ENCODE measurements at places on chromosomes 4 and X.
A peak's percentile ranks its signal among the peaks of the same experiment; 100 is the strongest.

DNA sequence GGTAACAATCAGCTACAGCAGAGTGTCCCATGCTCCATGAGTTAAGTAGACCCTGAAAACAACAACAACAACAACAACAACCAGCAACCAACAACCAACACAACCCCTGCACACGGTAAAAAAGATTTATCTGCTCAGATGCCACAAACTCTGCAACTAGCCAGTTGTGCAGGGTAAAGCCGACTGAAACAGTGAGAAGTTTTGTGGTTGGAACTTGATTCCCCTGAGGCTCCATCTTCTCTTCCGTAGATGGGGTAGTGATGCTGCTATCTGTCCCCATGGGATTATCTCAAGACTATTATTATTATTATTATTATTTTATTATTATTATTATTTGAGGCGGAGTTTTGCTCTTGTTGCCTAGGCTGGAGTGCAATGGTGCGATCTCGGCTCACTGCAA is 50.6 kb upstream of the RAPGEF2 start:
- DNase-seq = no peak

DNA sequence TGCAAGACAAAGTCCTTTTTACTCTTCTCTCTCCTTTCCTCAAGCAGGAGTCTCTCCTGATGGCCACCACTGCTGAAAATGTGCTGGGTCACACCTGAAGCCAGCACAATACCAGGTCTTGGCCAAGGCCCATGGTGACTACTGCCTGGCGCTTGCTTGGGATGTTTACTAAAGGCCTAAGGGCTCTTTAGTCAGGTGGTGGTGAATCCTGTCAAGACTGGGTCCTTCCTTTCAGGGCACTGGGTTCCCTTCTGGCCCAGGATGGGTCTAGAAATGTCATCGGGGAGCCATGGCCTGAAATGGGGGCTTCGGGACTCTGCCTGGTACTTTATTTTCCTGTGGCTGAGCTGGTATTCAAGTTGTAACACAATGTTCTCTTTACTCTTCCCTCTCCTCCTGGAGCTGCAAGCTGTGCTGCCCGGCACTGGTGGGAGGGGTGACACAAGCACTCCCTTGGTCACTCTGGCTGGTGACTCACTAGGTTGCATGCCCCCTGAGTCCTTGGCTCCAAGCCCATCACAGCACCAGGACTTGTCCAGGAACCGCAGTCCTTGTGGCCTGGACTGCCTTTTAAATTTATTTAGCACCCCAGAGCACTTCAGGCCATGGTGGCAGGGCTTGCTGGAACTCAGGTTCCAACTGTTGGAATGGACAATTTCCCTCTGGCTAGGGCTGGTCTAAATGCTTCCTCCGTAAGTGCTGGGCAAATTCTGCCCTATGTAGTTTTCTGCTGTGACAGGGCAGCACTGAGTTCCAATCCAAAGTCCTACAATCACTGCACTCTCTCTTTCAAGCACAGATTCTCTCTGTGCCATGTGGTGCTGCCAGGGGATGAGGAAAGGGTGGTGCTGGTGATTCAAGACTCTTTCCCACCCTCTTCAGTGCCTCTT is 11.3 kb downstream of the ARL13A start:
- DNase-seq = no peak

DNA sequence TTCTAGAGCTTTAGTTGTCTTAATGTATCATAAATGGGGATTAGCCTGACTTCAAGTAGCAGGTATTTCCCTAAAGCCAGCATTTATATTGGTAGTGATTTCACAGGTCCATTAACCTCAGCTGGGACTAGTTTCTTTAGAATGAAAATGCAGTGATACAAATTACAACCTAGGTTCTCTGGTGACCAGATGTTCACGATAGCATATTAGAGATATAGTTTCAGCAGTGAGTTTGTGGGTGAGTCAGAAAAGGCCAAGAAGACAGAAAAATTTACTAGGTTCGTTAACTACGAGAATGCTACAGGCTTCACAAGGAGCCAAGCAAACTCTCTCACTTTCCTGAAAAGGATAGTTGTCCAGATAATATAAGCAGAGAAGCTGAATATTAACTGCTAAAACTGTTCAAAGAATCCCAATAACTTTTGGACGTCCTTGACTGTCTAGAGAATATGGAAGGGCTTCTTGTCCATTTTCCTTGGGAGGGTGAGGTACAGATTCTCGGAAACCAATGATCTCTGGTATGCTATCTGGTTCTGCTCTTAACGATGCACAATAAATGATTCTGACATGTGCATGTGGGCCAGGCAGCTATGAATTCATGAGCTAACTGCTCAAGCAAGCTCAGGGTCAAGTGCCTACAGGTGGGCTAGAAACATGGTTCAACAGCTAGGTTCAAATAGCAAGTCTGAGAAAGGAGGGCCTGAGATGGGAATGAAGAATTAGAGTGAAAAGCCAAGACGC is 6.0 kb upstream of the SPCS3 start:
- DNase-seq = no peak

- DNase-seq = no peak
These were observed 228.5 kb downstream of the PTTG2 start for GRCh38 chr4:38188631-38189101.

GRCh38 chr4:73740353-73740778 is at the start of gene CXCL8:
TSS of gene CXCL8 (plus strand) at chr4:73740569. CDS start at chr4:73740659, 90 bp downstream.
- no peak for DNase-seq

- DNase-seq = no peak
These were observed 36.1 kb upstream of the CLDN24 start for GRCh38 chr4:183358215-183358755.

DNA sequence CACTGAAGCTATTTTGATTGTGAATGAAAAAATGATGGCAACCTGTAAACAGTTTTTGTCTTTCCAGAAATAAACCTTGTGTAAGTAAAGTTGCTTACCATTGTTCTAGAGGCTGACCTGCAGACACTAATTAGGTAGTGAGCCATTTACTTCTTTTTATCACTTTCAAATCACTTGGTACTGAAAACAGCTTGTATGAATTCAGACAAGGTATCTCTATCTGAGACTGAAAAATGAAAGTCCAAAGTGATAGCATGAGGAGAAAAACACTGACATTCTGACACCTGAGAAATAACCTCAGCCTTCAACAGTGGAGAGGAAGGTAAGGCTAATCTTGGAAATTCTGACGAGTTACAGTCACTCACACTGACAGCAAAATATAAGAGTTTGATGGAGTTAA is 238.8 kb downstream of the GPC3 start:
- no peak for DNase-seq

DNA sequence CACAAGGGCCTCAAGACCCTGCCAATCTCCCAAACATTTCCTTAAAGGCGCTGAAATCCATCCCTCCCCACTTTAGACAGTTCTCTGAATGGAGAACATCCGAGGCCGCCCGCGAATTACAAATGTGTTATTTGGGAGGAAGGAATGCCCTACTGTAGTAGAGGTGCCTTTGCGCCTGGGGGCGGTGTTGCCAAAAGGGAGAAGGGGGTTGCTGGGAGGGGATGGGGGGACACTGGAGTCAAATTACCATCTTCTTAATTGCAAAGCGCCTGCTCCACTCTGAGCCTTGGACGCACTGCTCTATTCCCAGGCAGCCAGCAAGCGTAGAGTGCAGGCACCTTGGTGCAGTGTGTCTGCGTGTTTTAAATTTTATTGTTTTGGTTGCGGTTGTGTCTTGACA is 2.7 kb downstream of the TMEM255A start:
- DNase-seq = no peak

DNA sequence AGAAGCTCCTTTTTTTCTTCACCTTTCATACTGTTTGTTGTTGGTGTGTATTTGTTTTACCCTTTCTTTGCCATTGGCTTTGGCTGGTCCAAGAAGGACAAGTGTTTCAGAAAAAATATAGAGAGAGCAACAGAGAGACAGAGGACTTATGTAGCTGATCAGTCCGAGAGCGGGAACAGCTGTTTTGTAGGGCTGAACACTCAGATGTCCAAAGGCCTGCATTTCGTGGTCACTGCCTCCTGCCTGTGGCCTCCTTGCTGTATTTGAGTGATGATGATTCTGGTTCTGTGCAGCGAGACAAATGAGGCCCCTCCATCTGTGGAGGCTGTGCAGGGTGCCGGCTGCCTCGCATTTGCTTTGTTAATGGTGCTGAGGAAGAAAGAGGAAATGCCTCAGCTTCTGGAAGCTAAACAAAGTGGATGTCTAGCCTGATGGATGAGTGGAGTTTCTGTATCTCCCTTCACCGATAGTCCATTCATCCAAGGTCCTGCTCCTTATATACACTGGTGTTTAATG is 19.8 kb upstream of the STOX2 start:
- peak; percentile 48 for DNase-seq

DNA sequence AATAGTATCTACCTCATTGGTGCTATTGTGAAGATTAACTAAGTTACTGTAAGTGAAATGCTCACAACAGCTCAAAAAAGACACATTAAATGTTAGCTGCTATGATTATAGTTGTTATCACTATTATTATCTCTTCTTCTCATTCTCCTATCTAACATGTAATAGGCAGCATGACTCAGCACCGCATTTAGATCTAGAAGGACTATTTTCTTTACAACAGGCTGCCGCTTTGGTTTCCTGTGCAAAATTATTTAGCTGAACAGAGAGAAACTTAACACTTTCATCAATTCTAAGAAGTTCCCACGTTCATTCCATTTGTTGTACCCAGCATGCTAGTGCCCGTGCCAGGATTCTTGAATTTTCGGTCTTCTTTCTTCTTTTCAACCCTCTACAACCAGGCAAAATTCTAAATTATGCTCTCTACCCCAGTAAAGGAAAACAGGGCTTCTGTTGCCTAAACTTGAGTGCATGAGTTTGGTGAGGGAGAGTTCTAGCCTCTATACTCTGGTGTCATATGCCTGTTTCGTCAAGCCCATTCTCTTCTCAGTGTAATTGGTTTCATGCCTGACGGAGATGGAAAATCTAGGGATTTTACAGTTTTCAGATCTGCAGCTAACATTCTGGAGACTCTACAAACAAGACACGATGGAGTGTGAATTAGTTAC is 378.9 kb downstream of the PPP1R2C start:
- no peak for DNase-seq

- no peak for DNase-seq
These were observed 36.7 kb downstream of the CLNK start for GRCh38 chr4:10647846-10648245.

- DNase-seq = no peak
These were observed 140.0 kb downstream of the DCK start for GRCh38 chr4:71133491-71133890.

GRCh38 chr4:86508436-86508835 is 85.7 kb upstream of the PTPN13 start:
- DNase-seq = no peak

- no peak for DNase-seq
These were observed 64.9 kb upstream of the SCOC start for GRCh38 chr4:140308366-140309123.

GRCh38 chr4:926538-926937 is 5.6 kb downstream of the GAK start:
- no peak for DNase-seq

DNA sequence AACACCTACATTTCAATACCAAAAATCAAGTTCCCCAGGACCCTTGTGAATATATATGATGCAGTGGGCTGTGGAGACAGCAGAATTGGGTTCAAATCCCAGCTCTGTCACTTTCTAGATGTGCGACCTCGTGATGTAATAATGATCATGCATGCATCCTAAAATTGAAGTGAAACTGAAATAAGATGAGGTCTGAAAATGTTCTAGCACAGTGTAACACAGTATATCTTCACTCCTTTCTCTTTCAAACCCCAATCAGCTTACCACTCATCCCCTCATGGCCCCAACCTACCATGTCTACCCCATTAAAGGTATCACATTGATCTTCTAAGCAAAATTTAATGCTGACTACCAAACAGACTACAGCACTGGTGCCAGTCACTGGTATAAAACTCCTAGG is 69.9 kb upstream of the BRS3 start:
- no peak for DNase-seq

DNA sequence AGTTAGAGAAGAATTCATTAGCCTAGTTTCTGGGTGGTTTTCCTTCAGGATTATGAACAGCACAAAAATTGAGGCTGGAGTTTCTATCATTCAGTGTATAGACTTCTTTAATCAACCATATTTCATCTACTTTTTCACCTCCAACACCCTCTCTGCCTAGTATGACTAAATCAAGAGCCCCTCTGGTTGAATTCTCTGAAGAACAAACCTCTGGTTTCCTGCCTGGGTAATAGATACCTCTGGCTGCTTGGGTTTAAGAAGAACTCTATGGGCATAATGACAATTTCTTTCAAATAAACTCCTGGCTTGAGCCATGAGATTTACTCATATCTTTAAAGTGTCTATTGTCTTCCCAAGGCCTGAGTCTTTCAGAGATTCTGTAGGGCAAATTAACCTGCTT is 66.5 kb downstream of the C4orf33 start:
- no peak for DNase-seq

DNA sequence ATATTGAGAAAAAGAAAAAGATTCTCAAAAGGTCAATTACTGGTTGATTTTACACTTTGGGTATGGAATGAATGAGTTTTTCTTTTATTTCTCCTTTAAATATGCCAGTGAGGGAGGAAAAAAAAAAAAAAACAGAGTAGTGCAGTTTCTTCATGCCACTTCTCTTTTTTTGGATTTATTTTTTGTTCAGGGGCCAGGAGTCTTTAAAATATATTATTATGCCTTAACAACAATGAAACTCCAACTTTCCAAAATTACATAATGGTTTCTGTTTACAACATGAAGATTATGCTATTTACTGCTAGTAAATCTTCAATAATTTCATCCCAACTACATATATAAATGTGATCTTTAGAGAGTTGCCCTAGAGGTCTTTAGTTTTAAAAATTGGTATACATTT is 31.9 kb downstream of the DTHD1 start:
- DNase-seq = no peak

- no peak for DNase-seq
These were observed 13.0 kb upstream of the KDR start for GRCh38 chr4:55138367-55138766.

DNA sequence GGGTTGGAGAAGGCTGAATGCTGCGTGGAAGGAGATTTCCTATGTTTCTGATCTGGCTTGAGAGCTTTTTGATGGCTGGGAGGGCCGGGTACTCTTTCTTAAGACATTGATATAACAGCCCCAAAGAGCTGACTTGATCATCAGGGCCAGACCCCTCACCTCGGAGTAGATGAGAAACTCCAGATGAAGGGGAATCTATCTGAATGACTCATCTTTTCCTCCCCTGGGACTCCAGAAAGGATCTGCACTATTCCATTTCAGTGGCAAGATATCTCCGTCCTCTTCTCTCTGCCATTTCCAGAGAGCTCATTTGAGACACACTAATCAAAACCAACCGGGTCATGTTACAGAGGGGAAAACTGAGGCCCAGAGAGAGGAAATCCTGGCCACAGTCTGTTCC is 92.9 kb upstream of the MSX1 start:
- no peak for DNase-seq

GRCh38 chrX:17025621-17026302 is 79.3 kb downstream of the REPS2 start:
- DNase-seq = no peak
